LHCN-M2 (cell line): ENCODE measurements at places on chromosomes 13 and 19. TPM values are rescaled to one million over a fixed set of nuclear protein-coding genes. Genes with fewer than 3 reads are reported as not detected.

DNA sequence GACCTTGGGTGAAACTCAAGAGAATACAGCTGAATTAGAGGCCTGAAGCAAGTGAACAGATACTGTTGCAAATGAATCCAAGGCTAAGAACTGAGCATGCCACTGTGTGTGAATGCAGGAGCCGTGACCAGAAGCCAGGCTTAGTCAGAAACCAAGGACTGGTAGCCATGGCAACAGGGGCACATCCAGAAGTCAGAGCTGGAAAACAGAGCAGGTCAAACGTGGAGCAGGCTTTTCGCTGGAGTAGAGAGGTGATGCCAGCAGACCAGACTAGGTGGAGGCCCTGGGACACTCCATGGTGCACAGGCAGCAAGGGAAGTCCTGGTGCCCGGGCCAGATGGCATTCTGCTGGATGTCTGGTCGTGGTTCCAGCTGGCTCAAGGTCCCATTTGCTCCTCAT, 564.1 kb downstream of the PCDH9 start:
- DNase-seq: peak; percentile 97

DNA sequence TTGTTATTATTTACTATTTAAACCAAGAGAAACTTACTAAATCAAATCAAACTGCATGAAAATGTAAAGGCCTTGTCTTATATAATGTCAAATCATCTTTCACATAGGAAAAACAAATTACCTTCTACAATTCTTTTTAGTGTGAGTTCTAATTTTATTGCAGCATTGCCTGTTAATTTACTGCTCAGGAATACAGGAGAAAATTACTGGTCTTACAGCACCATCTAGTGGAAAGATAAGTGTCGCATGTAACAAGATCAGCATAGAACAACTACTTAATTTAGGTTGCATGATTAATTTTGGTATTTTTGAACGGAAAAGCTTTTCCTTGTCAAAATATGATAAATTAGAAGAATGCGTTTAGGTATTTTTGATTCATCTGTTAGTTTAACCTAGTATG, 502.7 kb downstream of the UQCRFS1 start:
- peak; percentile 67 for DNase-seq

GRCh38 chr13:49516467-49516866, 20.7 kb downstream of the PHF11 start:
- no peak for DNase-seq

- DNase-seq: peak; percentile 9
Observed at GRCh38 chr19:52297601-52298364, 814 bp downstream of the ZNF480 start.

DNA sequence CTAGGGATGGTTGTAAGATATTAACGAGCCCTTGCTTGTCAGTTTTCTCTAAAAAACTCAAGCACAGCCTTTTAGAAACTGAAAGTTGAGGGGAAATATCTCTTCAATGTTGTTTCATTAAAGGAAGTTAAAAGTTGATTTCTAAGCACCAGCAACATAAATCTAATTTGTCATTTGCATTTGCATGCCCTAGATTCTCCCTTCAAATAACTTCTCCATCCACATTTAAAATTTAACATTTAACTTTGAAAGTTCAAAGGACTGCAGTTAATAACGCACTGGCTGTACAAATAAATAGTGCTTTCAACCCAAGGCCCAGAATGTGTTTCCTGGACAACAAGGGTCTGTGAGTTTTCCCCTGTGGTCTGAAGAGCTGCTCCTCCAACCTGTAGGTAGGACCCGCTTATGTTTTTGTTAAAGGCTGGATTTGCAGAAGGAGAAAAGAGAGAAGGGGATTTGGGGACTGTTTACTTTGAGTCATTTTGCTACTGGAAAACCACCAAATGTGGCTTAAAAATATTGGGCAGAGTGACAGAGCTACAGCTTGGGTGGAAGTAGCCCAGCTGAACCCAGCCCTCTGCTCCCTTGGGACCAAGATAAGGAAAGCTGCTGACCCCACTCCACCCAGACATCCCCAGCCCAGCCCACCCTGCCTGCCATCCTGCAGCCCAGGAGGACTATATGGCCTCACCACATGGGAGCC, 39.8 kb downstream of the TNFRSF19 start:
- DNase-seq: peak; percentile 53

GRCh38 chr13:40875583-40875982, 86.2 kb downstream of the SLC25A15 start:
- no peak for DNase-seq

- DNase-seq: peak; percentile 93
Observed at GRCh38 chr19:13152974-13153568, 2.9 kb downstream of the IER2 start.

DNA sequence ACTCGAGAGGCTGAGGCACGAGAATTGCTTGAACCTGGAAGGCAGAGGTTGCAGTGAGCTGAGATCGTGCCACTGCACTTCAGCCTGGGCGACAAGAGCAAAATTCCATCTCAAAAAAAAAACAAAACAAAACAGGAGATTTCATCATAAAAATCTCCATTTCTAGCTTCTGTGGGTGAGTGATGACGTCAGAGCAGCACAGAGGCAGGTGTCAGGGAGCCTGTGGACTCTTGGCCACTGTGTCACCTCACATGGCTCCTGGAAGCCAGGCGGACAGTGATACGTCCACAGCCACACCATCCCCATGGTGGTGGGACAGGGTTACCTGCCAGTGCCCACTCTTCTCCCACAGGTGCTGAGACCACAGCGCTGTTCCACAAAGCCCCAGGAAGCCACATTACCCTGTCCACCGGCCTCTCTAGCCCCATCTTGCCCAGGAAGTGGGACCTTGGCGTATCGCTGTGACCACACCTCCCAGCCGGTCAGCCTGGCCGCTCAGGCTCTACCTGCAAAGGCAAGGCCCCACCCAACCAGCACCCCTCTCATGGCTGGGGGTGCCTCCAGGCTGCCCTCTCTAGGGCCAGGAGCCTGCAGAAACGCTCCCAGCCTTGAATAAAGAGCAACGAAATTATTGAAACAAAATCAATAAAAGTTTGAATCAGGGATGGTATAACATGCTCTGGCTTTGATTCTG, 2.5 kb upstream of the FXYD3 start:
- DNase-seq: no peak

GRCh38 chr19:11577451-11578257, at the start of gene ACP5:
Gene ACP5 (minus strand): TSS chr19:11577645. CDS start chr19:11577317, 328 bp downstream.
- no peak for DNase-seq

GRCh38 chr13:97068151-97068550, 73.9 kb upstream of the OXGR1 start:
- no peak for DNase-seq

DNA sequence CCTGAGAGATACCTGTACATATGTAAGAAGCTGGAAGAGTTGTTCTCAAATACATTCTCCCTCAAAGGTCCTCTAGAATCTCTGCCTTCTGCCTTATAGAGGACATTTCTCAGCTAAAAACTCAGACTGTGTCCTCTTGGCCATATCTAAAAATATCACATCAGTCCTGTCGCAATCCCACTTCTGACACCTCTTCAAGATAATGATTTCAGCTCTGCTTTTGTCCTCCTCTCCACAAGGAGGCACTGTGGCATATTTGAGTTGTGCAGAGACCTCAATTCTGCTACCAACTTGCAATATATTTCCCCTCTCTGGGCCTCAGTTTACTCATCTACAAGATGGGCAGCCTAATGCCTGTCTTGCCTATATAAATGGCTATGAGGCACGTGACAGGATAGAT, 16.6 kb downstream of the ADAMTS10 start:
- no peak for DNase-seq

The KDM4B gene
- total RNA-seq: 15.0 and 15.8 TPM in 2 replicates

The NALCN gene
- 5.0 and 7.0 TPM in 2 replicates for total RNA-seq

The PRKCG gene
- total RNA-seq: not detected in 2 replicates
